ENCODE measurements at places on chromosomes 5 and 9.

GRCh38 chr9:98129451-98129881, 10.4 kb upstream of the TRIM14 start:
- no peak for DNase-seq
- peaks cover 76% of the 10 kb centered on the region for H3K36me3 ChIP-seq
- H3K4me3 ChIP-seq = no peak overlapping the region
- H3K27me3 ChIP-seq = no peaks in the 10 kb centered on the region

DNA sequence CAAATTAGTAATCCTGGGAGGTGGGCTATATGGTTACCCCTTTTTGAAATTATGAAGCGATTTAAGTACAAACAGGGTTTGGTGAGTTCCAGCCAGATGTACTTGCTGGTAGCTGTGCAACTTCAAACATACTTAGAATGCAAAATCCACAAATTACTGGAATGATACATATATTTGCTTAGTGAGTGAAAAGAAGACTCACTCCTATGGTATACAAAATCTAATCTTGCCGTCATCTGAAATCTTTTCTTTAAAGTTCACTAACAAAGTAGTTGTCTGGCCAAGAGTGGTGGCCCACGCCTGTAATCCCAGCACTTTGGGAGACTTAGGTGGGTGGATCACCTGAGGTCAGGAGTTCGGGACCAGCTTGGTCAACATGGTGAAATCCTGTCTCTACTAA, 64.9 kb upstream of the TJP2 start:
- H3K4me3 ChIP-seq = no peak overlapping the region
- H3K36me3 ChIP-seq = no peaks in the 10 kb centered on the region
- H3K4me1 ChIP-seq = peaks cover 3% of the 10 kb centered on the region

DNA sequence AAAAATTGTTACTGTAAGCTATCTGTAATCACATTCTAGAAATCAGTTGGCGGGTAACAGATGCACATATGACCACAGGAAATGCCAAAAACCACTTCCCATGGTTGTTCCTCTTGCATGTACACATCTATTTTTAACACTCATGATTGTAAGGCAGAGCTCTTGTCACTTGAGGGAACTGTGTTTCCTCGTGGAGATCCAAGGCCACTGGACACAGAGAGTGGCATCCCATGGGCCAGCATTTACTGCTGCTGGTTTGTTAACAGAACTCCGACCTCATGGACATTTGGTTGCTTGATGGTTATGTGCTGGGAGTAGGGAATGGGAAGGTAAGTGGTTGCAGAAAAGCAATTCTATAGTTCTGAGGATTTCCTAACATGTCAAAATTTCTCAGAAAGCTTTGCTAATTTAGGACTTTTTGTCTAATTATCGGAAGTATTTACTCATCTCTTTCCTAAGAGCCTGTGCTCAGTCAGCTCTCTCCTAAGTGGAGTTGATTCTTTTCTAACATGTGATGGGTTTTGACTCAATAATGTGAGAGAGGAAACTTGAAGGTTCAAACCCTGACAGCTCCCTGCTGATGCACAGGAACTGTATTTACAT, 202.0 kb upstream of the NR3C1 start:
- peaks cover 4% of the 10 kb centered on the region for H3K4me1 ChIP-seq
- no peak for DNase-seq
- H3K36me3 ChIP-seq = no peaks in the 10 kb centered on the region
- H3K27me3 ChIP-seq = no peaks in the 10 kb centered on the region
- no peak overlapping the region for H3K4me3 ChIP-seq

- no peaks in the 10 kb centered on the region for H3K4me1 ChIP-seq
- no peak overlapping the region for H3K4me3 ChIP-seq
- no peak for DNase-seq
- no peaks in the 10 kb centered on the region for H3K36me3 ChIP-seq
These were observed 152.5 kb downstream of the INSYN2B start for GRCh38 chr5:169827769-169828168.

DNA sequence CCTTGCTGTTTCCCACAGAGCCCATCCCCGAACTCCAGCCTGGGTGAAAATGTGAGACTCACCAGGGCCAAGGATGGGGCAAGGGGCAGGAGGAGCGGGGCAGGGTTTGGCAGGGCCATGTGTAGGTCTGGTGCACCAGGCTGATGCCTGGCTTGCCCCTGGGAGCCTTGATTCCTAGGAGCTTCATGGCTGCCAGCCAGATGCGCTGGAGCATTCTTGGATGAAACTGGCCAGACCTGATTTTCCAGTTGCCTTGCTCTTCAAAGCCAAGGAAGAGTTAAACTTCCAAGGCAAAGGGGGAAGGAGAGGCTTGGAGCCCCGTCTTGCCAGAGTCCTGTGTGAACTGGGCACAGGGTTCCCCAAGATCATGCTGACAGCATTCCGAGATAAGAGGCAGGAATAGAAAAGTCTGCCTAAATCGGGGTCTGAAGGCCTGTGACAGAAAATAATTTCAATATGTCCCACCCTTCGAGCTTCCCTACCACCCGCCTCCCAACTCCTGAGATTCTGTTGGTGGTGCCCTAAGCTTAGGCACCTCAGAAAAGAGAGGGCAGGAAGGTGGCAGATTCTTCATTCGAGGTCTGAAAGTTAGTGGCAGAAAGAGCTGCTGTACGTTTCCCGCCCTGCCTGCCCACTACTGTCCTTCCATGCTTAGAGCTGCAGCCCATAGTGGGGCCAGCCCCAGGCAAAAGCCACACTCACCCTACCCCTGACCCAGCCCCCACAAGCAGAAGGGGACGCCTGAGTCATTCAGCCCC, 20.4 kb downstream of the FAT2 start:
- H3K4me1 ChIP-seq = peaks cover 17% of the 10 kb centered on the region
- H3K27ac ChIP-seq = peak overlapping the region; percentile 96
- DNase-seq = peak; percentile 69
- H3K36me3 ChIP-seq = no peaks in the 10 kb centered on the region
- H3K27me3 ChIP-seq = no peaks in the 10 kb centered on the region

DNA sequence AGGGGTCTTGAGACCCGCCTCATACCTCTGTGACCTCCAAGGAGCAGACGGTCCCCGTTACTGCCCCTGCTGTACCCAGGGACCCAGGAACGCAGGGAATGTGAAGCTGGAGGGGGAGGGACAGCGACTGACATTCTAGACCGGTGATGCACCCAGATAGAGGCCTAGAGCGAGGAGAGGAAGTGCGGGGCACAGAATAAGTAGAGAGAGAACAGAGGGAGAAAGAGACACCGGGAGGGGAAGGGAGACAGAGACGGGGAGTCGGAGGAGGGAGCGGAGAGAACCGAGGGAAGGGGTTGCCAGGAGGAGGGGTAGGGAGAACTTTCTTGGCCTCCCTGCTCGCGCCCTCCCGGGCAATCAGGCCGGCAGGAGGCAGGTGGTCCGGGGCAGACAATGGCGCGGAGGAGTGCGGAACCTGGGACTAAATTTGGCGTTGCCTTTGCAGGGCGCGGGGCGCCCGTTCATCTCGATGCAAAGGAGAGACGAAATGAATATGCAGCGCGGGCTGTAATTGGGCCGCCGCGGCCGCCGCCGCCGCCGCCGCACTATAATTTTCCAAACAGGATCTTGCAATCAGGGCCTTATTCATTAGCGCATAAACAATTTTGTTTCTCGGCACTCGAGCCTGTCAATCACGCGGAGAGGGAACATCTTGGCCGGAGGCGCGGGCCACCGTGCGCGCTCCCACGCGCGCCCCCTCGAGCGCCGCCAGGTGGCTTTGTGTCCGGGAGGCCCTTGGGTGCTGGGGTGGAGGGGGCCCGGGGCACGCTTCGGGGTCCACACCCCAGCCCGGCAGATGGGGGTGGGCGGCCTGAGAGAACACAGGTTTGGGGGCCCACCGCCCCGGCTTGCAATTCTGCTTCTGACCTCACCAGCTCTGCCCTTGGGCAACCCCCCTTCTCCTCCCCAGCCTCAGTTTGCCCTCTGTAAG, 33.0 kb downstream of the NDUFA8 start:
- H3K4me3 ChIP-seq = peak overlapping the region; percentile 0
- no peaks in the 10 kb centered on the region for H3K36me3 ChIP-seq
- peaks cover 22% of the 10 kb centered on the region for H3K4me1 ChIP-seq

- H3K27me3 ChIP-seq = no peaks in the 10 kb centered on the region
- no peak overlapping the region for H3K4me3 ChIP-seq
- H3K27ac ChIP-seq = no peak overlapping the region
- DNase-seq = no peak
- no peaks in the 10 kb centered on the region for H3K4me1 ChIP-seq
These were observed 108.8 kb downstream of the BARX1 start for GRCh38 chr9:93846349-93846748.

GRCh38 chr5:153460421-153460820, 30.0 kb upstream of the GRIA1 start:
- H3K27ac ChIP-seq = no peak overlapping the region
- H3K36me3 ChIP-seq = no peaks in the 10 kb centered on the region
- no peak for DNase-seq
- H3K4me3 ChIP-seq = no peak overlapping the region
- H3K4me1 ChIP-seq = no peaks in the 10 kb centered on the region
- H3K27me3 ChIP-seq = no peaks in the 10 kb centered on the region

DNA sequence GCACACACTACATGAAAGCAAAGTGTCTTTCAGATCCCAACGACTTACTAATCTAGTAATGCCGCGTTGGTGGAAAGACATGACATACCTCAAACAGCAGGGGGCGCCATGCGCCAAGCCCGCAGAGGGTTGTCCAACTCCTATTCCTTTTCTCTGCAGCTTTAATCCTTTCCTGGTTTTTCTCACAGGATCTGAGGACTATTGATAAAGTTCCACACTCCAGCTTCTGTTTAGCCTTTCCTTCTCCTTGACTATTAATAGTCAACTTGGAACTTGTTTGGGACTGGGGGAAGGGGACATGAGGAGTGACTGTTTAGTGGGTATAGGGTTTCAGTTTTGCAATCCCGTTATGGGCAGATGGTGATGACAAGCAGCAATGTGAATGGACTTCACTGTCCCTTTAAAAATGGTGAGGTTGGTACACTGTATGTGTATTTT, 62.9 kb downstream of the OTULIN start:
- H3K27me3 ChIP-seq = no peaks in the 10 kb centered on the region
- peaks cover 16% of the 10 kb centered on the region for H3K4me1 ChIP-seq
- no peak overlapping the region for H3K4me3 ChIP-seq
- H3K36me3 ChIP-seq = peaks cover 4% of the 10 kb centered on the region
- no peak overlapping the region for H3K27ac ChIP-seq

DNA sequence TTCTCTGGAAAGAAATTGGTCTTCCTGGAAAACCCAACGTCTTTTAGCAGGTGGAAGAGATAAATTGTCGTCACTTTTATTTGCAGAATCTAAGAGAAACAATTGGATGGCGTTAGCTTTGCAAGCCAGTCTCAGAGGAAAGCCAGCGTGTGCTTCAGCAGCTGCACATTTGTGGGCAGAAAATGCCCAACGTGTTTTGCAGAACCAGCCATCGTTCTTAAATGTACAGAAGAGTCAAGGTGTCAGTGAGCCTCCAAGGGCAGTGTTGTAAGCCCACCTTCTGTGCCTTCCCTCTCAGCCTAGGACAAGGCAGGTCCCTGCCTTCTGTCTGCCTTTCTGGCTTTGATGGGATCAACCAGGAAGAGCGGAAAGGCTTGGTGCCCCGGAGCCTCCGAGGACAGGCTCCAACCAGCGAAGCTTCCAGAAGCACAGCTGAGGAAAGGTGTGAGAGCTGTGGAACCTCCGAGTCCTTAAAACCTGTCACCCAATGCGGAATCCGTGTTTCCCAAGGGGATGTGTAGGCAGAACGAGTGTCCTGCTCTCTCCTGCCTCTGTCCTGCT, 116.0 kb upstream of the IRX2 start:
- no peak overlapping the region for H3K4me3 ChIP-seq
- DNase-seq = no peak
- H3K27ac ChIP-seq = no peak overlapping the region
- H3K4me1 ChIP-seq = no peaks in the 10 kb centered on the region

GRCh38 chr9:38417003-38417945, 7.0 kb downstream of the IGFBPL1 start:
- peaks cover 12% of the 10 kb centered on the region for H3K4me1 ChIP-seq
- H3K4me3 ChIP-seq = no peak overlapping the region
- no peaks in the 10 kb centered on the region for H3K36me3 ChIP-seq
- no peaks in the 10 kb centered on the region for H3K27me3 ChIP-seq

- no peak overlapping the region for H3K27ac ChIP-seq
- DNase-seq = no peak
- H3K4me1 ChIP-seq = no peaks in the 10 kb centered on the region
- H3K4me3 ChIP-seq = no peak overlapping the region
- no peaks in the 10 kb centered on the region for H3K36me3 ChIP-seq
These were observed 24.3 kb downstream of the EFNA5 start for GRCh38 chr5:107646418-107646817.

GRCh38 chr9:38234479-38235170, 157.9 kb upstream of the ALDH1B1 start:
- no peak overlapping the region for H3K4me3 ChIP-seq
- H3K27me3 ChIP-seq = no peaks in the 10 kb centered on the region
- H3K27ac ChIP-seq = no peak overlapping the region
- H3K4me1 ChIP-seq = no peaks in the 10 kb centered on the region

DNA sequence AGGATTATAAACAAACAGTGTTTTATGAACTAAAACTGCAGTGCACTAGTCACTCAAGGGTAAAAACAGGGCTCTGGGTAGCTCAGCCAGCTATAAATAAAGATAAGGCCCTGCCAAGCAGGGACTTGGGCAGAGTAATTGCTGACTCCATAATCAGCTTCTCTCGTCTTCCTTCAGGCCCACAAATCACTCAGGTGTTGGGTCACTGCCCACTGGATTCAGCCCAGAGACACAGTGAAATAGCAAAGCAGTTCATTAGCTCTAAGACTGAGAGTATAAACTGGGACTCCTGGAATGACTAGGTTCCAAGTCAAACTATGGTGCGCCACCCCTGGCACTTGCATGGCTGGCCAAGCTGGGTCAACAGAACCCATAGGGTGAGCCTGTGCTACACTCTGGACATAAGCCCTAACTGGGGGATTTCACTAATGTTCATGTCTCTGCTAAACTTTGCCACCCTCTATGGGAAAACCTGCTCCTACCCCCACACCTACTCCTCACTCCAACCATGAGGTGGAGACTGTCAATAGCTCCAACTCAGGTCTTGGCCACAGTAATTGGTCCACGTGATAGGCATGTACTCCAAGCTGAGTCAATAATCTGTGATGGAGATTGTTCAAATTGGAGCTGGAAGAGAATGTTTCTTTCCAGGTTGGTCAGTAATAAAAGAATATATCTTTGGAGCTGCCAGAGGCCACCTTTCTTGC, 158.5 kb downstream of the SLIT3 start:
- no peaks in the 10 kb centered on the region for H3K27me3 ChIP-seq
- DNase-seq = no peak
- H3K36me3 ChIP-seq = no peaks in the 10 kb centered on the region
- no peak overlapping the region for H3K4me3 ChIP-seq
- H3K4me1 ChIP-seq = no peaks in the 10 kb centered on the region
- no peak overlapping the region for H3K27ac ChIP-seq

- no peak overlapping the region for H3K4me3 ChIP-seq
- no peak overlapping the region for H3K27ac ChIP-seq
- H3K27me3 ChIP-seq = no peaks in the 10 kb centered on the region
These were observed 79.1 kb downstream of the AOPEP start for GRCh38 chr9:94805585-94805984.

GRCh38 chr5:26674846-26675245, 363.5 kb downstream of the CDH9 start:
- no peak overlapping the region for H3K27ac ChIP-seq
- H3K27me3 ChIP-seq = no peaks in the 10 kb centered on the region
- DNase-seq = no peak
- no peak overlapping the region for H3K4me3 ChIP-seq
- no peaks in the 10 kb centered on the region for H3K36me3 ChIP-seq
- H3K4me1 ChIP-seq = no peaks in the 10 kb centered on the region

- H3K36me3 ChIP-seq = no peaks in the 10 kb centered on the region
- DNase-seq = no peak
- H3K4me1 ChIP-seq = no peaks in the 10 kb centered on the region
- H3K27ac ChIP-seq = no peak overlapping the region
- H3K4me3 ChIP-seq = no peak overlapping the region
These were observed 55.9 kb upstream of the UNC5A start for GRCh38 chr5:176754376-176754973.

- H3K4me1 ChIP-seq = no peaks in the 10 kb centered on the region
- no peaks in the 10 kb centered on the region for H3K36me3 ChIP-seq
- H3K27me3 ChIP-seq = no peaks in the 10 kb centered on the region
- DNase-seq = no peak
- H3K27ac ChIP-seq = no peak overlapping the region
These were observed 33.3 kb upstream of the SLCO6A1 start for GRCh38 chr5:102532123-102532522.
